ENCODE measurements at places on chromosomes 12 and 14.

DNA sequence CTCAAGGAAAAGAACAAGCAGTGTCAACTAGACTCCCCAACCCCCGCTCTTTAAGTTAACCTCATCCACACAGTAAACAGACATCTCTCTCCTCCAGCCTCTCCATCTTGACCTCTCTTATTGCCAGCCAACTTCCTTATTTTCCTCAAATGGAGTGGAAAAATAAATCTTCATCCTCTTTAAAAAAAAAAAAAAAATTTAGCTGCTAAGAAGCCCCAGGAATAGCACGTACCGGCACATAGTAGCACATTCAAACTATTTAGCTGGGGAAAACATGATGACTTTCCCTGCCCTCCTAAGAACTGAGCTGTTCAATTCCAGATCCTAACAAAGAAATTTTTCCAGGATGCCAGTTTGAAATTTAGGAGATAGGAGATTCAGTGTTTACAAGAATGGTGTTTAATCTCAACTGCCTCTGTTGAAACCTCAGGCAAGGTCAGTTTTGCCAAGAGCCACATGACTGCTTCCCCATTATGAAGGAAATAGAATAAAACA, 90.8 kb downstream of the EPS8 start:
- no peak for DNase-seq

GRCh38 chr12:125053821-125054220, 11.4 kb upstream of the AACS start:
- no peak for DNase-seq

DNA sequence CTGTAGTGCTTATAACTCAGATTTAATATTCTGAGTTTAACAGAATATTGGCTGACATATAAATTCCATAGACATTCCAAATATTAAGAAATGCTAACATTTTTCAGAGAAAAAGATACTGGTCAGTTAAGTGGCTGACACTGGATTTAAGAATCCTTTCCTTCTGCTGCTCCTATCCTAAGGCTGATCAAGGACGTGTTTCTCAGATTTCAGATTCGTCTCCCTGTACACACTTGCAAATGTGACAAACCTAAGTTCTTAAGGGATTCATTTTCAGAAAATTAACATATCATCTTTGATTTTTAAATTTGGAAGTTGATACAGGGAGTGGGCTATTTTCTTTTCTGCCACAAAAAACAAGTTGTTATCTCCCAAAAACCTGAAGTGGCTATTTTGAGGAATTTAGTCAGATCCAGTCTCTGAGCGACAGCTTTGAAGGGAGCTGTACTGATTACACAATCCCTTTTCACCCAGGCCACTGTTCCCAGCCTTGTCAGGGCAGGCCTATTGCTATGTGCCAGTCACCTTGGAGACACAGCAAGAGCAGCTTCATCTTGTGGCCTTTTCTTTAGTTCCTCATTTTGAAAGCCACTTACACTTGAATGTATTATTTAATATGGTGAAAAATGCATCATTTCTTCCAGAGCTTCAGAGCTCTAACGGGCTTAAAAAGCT, 370.6 kb downstream of the KCNH5 start:
- DNase-seq: no peak

GRCh38 chr12:119902084-119902509, 25.0 kb upstream of the CIT start:
- DNase-seq: peak; percentile 56

- no peak for DNase-seq
Observed at GRCh38 chr12:80593766-80594165, 113.7 kb upstream of the MYF6 start.

- no peak for DNase-seq
Observed at GRCh38 chr12:4701395-4702190, 18.6 kb upstream of the GALNT8 start.

DNA sequence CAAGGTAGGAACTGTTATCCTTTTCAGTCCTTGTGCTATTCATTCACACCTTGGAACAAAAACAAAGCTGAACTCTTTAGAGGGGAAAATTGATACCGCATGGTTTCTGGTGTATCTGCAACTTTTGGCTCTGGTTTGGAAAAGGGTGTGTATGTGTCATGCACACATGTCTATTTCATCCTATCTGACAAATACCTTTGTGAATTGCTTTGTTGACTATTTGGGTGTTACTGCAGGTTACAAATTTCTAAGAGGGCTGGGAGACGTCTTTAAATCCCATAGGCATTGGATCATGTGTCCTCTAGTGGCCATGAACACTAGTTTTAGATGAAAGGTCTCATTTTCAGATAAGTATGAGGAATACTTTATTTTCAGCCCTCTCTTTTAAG, 59.9 kb upstream of the IFNG-AS1 start:
- no peak for DNase-seq

- no peak for DNase-seq
Observed at GRCh38 chr14:94646481-94646880, 34.3 kb downstream of the SERPINA3 start.

DNA sequence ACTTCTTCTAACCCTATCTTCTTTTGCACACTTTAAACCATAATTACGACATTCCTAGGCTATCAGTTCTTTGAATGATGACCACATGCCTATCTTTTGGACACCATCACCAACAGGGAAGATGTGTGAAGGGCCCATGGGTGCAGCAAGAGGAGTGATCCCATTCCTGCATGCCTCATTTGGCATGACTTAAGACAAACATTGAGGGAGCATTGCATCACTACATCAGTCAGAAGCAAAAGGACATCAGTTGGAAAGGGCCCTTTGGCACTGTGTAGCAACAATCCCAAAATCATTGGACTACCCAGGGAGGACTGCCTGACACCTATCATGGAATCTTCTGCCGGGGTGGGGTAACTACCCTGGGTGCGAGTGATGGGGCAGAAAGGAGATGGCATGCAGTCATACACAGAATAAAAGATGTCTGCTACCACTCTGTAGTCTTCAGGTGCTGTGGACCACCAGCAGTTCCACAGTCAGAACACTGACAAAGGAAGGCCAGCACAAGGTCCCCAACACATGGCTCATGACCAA, 10.7 kb upstream of the TMBIM6 start:
- peak; percentile 44 for DNase-seq

- DNase-seq: no peak
Observed at GRCh38 chr14:80695869-80696268, 245.7 kb downstream of the CEP128 start.

GRCh38 chr14:100911665-100912316, 8.3 kb upstream of the RTL1 start:
- DNase-seq: no peak

GRCh38 chr12:48693572-48693971, 11.5 kb upstream of the KANSL2 start:
- no peak for DNase-seq

DNA sequence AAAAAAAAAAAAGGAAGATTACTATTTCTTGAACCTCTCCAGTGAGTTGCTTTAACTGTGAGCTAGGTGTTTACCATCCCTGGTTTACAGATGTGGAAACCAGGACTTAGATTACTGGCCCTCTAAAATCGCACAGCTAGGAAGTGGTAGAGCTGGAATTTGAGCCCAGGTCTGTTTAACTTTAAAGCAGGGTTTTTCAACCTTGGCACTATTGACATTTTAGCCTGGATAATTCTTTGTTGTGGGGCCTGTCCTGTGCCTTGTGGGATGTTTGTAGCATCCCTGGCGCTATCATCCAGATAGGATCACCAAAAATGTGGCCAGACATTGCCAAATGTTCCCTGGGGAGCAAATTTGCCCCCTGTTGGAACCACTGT, 28.5 kb upstream of the SMOC1 start:
- DNase-seq: no peak

- no peak for DNase-seq
Observed at GRCh38 chr12:92485351-92486348, 217.1 kb upstream of the PLEKHG7 start.

Data from NCI-H460 (cell line).